ENCODE measurements at places on chromosomes 1 and 21.

- DNase-seq = no peak
These were observed 11.1 kb downstream of the ITGA10 start for GRCh38 chr1:145898756-145899155.

GRCh38 chr1:28213315-28213714 lies 19.5 kb downstream of the DNAJC8 start:
- no peak for DNase-seq

DNA sequence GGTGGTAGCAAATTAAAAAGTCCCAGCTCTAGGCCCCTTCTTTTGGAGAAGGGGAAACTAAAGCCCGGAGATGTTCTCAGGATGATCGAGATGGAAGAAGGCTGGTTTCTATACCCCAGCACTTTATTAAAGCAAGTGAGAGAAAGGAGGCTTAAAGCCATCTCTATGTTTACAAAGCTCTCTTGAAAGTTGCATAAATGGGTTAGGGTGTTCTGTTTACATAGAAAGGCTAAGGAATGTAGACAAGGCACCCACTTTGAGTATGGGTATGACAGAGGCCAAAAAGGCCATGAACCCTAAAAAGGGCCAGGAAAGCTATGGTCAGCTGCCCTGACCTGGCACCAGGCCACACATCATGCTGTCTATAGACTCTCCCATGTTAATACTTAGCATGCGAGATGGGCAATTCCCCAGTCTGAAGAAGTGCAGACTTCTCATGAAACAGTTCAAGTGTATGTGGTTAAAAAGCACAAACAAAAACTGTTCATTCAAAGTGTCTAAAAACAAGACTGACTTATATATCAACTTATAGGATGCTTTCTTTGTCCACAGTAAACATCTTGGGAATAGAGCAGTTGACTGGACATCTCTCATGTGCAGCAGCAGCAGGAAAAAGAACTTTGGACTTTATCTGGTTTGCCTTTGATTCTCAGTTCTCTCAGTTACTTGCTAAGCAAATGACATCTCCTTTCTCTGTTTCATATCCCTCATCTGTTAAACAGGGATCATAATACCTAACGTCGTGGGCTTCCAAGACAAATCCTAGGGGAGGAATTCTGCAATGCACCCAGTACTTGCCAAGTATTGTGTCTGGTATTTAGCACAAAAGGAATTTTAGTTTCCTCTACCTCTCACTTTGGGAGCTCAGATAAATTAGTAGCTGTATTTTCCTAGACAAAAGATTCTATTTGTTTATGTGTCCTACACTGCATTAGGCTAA lies 521.6 kb downstream of the PLPP3 start:
- DNase-seq = no peak

GRCh38 chr1:40755067-40755466 lies 28.5 kb upstream of the KCNQ4 start:
- peak; percentile 66 for DNase-seq

DNA sequence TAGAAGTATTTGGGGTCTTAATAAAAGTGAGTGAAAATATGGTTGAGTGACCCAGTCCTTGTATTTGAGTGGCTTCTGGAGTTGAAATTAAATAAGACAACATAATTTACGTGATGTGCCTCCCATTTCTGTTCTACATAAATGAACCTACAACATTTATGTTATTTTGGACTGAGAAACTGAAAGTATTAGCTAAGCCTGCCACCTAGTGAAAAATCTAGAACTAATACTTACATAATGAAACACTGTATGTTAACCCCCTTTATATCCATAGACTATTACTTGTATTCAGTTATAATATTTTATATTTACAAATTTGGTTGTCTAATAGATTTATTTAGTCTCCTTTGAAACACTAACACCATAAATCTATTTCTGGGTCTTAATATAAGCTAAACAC lies 298.9 kb downstream of the KCNT2 start:
- DNase-seq = no peak

DNA sequence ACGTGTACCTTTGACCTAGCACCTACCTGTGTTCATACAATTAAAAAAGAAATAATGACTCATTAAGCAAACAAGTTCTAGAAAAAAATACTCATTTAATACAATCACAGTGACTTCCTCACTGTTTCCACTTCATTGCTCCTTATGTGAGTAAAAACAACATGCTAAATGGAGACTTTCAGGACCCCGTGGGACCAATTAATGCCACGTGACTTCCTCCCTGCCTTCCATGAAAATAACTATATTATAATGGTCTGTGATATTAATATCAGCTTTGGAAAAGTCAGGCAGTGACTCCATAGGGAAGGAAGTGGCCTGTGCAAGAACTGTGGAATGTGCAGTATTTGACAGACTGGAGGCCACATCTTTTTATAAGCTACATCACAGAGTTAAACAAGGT lies 337.8 kb downstream of the HLX start:
- DNase-seq = no peak

All from inflammatory macrophage (primary cell).